ENCODE measurements at places on chromosomes 3 and 15.

DNA sequence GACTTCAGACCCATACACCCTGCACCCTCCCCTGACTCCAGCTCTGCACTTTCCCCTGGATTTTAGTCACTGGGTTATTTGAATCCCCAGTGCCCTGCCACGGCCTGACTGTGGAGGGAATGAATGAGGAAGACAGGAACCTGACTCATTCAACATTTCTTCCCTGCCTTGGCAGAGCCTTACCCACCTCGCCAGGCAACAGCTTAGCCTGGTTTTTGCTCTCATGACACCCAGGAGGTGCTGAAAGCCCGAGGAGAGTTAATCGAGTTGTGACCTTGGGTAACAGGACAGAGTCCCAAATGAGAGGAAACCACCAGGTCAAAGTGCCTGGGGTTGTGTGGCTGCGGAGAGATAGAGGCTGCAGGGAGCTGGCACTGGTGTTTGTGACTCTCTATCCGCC is 128.3 kb downstream of the SMAD6 start:
- peaks cover 18% of the 10 kb centered on the region for H3K4me1 ChIP-seq
- H3K4me3 ChIP-seq: no peak overlapping the region
- no peak for DNase-seq
- H3K27ac ChIP-seq: no peak overlapping the region

- no peak for DNase-seq
- H3K27ac ChIP-seq: no peak overlapping the region
- no peaks in the 10 kb centered on the region for H3K4me1 ChIP-seq
- no peaks in the 10 kb centered on the region for H3K36me3 ChIP-seq
- H3K4me3 ChIP-seq: no peak overlapping the region
Observed at GRCh38 chr3:148937467-148938255, 53.7 kb upstream of the GYG1 start.

GRCh38 chr3:161393803-161394202 is 22.5 kb upstream of the SPTSSB start:
- no peak overlapping the region for H3K27ac ChIP-seq
- peaks cover 22% of the 10 kb centered on the region for H3K36me3 ChIP-seq
- H3K4me1 ChIP-seq: peaks cover 15% of the 10 kb centered on the region

DNA sequence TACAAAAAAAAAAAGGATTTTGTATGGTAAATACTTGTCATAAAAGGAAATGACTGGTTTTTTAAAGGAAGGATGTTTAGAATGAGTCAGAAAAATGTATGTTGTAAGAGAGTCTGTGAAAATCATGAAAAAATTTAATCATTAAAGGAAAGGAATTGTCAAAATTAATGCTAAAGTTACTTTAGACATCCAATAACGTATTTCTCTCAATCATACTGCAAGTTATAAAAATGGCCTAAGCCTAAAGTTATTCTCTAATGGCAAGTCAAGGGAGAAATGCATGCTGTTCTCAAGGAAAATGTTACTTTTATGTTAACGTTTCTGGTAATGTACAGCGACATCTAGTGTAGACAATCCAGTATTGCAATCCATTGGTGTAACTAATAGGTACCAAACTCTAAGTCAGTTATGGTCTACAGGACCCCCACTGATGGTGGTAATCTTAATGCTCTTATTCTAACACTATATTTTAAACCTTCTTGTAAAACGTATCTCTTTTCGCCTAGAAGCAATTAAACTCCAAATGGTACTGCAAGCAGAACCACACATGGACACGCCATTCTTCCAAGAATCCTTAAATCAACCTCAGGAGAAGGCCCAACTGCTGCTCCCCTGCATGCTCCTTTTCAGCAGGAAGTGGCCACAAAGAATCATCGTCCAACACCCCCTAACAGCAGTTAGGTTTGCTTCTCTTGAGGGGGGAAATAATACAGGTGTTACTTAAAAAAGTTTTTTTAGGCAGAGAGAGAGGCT is 35.2 kb downstream of the NCEH1 start:
- peak; percentile 22 for DNase-seq
- H3K27ac ChIP-seq: no peak overlapping the region
- no peaks in the 10 kb centered on the region for H3K27me3 ChIP-seq
- no peak overlapping the region for H3K4me3 ChIP-seq

GRCh38 chr15:78767331-78767951 is 43.8 kb downstream of the ADAMTS7 start:
- peaks cover 7% of the 10 kb centered on the region for H3K36me3 ChIP-seq
- no peaks in the 10 kb centered on the region for H3K27me3 ChIP-seq
- H3K27ac ChIP-seq: no peak overlapping the region
- no peak for DNase-seq
- no peak overlapping the region for H3K4me3 ChIP-seq
- peaks cover 16% of the 10 kb centered on the region for H3K4me1 ChIP-seq

GRCh38 chr3:18369551-18370185 is 55.5 kb downstream of the SATB1 start:
- H3K4me3 ChIP-seq: no peak overlapping the region
- H3K36me3 ChIP-seq: peaks cover 25% of the 10 kb centered on the region
- H3K4me1 ChIP-seq: peaks cover 19% of the 10 kb centered on the region
- no peak for DNase-seq
- peak overlapping the region; percentile 9 for H3K27ac ChIP-seq

- peaks cover 6% of the 10 kb centered on the region for H3K36me3 ChIP-seq
- H3K4me3 ChIP-seq: no peak overlapping the region
- H3K4me1 ChIP-seq: peaks cover 34% of the 10 kb centered on the region
- peaks cover 10% of the 10 kb centered on the region for H3K27me3 ChIP-seq
Observed at GRCh38 chr3:189947948-189948723, 172.6 kb downstream of the P3H2 start.

- no peak overlapping the region for H3K4me3 ChIP-seq
- H3K27me3 ChIP-seq: no peaks in the 10 kb centered on the region
- H3K36me3 ChIP-seq: peaks cover 17% of the 10 kb centered on the region
- H3K27ac ChIP-seq: no peak overlapping the region
- peaks cover 9% of the 10 kb centered on the region for H3K4me1 ChIP-seq
Observed at GRCh38 chr15:62592920-62593319, 427.8 kb upstream of the C2CD4B start.

DNA sequence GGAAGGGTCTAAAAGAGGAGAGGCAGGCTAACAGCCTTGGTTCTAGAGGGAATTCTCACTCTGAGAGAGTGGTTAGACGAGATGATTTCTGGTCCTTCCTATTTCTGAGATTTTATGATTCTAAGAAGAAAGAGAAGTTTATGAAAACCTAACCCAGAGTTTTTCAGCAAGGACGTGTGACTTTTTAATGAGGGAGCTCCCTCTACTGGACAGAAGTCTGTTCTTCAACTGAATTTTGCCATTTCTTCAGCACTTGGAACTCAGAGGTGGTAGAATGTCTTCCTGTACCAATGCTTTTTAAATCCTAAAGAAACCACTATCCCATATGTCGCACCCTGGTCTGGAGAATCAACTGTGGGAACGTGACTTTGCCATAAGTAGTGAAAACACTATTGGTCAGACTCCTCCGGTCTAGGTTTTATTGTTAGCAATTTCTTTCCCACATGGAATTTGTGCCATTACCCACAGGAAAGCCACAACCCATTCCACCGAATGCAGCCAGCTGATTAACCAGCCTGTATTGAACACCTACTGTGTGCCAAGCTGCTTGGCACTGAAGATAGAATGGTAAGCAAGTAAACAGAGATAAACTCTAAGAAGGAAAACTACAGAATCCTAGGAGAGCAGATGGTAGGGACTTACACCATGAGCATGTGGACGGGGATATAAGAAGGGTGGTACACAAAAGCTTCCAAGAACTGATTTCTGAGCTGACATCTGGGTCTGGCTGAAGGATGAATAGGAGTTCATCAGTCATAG is 199.5 kb upstream of the LMCD1 start:
- H3K4me1 ChIP-seq: no peaks in the 10 kb centered on the region
- H3K27me3 ChIP-seq: peaks cover 4% of the 10 kb centered on the region
- DNase-seq: no peak
- H3K36me3 ChIP-seq: no peaks in the 10 kb centered on the region

- no peaks in the 10 kb centered on the region for H3K4me1 ChIP-seq
- H3K36me3 ChIP-seq: no peaks in the 10 kb centered on the region
Observed at GRCh38 chr15:56798639-56799038, 65.3 kb upstream of the ZNF280D start.

DNA sequence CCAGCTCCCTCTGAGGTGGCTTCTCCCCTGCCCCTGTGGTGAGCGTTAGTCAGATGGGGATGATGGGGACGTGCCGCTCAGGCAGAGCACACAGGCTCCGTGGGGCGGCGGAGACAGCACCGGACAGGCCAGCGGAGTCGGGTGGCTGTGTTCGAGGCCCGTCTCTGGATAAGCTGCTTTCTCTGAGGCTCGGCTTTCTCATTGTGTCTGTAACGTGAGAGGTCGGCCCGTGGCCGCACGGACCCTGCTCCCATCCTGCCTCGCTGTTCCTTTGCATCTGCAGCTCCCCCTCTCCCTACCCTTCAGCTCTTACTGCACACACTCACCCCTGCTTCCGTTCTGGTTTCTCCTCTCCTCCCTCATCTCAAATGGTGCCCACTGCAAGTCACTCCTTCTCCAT is 62.5 kb downstream of the FAM43A start:
- H3K27me3 ChIP-seq: peaks cover 9% of the 10 kb centered on the region
- H3K27ac ChIP-seq: peak overlapping the region; percentile 7
- H3K4me3 ChIP-seq: no peak overlapping the region
- peaks cover 62% of the 10 kb centered on the region for H3K4me1 ChIP-seq
- DNase-seq: peak; percentile 28
- no peaks in the 10 kb centered on the region for H3K36me3 ChIP-seq

GRCh38 chr3:180375831-180376230 is 226.1 kb upstream of the TTC14 start:
- H3K27me3 ChIP-seq: peaks cover 3% of the 10 kb centered on the region
- no peaks in the 10 kb centered on the region for H3K36me3 ChIP-seq
- H3K27ac ChIP-seq: no peak overlapping the region
- DNase-seq: no peak

GRCh38 chr3:167406876-167407492 is 26.9 kb upstream of the ZBBX start:
- peak; percentile 38 for DNase-seq
- no peaks in the 10 kb centered on the region for H3K27me3 ChIP-seq
- H3K27ac ChIP-seq: no peak overlapping the region
- H3K36me3 ChIP-seq: no peaks in the 10 kb centered on the region
- H3K4me1 ChIP-seq: no peaks in the 10 kb centered on the region
- no peak overlapping the region for H3K4me3 ChIP-seq

- no peaks in the 10 kb centered on the region for H3K4me1 ChIP-seq
- H3K36me3 ChIP-seq: peaks cover 71% of the 10 kb centered on the region
Observed at GRCh38 chr15:84669726-84670125, 11.7 kb upstream of the NMB start.

DNA sequence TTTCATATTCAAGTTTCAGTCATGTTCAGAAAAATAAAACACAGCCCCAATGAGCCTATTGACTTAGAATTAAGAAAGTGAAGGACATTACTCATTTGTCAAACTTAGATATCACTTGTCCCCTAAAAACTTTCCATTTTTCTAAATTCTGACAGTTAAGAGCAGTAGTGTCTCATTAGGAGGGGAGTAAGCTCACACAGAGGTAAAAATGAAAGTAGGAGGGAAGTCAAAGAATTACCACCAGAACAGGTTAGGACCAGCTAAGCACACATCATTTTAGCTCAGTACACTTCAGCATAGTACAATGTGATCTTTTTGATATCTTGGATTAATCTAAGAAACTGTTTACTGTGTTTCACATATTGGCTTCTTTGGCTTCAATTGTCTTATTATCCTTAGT is 64.3 kb downstream of the OSTN start:
- DNase-seq: no peak

GRCh38 chr3:153028381-153028780 is 133.6 kb upstream of the RAP2B start:
- H3K4me3 ChIP-seq: no peak overlapping the region
- H3K27me3 ChIP-seq: no peaks in the 10 kb centered on the region
- no peaks in the 10 kb centered on the region for H3K36me3 ChIP-seq
- H3K4me1 ChIP-seq: no peaks in the 10 kb centered on the region
- H3K27ac ChIP-seq: no peak overlapping the region
- DNase-seq: no peak

GRCh38 chr3:174255454-174255853 is 603.7 kb upstream of the NAALADL2 start:
- H3K27me3 ChIP-seq: no peaks in the 10 kb centered on the region
- no peak overlapping the region for H3K27ac ChIP-seq
- no peaks in the 10 kb centered on the region for H3K4me1 ChIP-seq
- DNase-seq: no peak
- H3K36me3 ChIP-seq: no peaks in the 10 kb centered on the region

- H3K4me1 ChIP-seq: peaks cover 44% of the 10 kb centered on the region
- DNase-seq: no peak
- peaks cover 78% of the 10 kb centered on the region for H3K36me3 ChIP-seq
- peak overlapping the region; percentile 80 for H3K27ac ChIP-seq
- H3K4me3 ChIP-seq: no peak overlapping the region
Observed at GRCh38 chr3:136186344-136186743, 9.8 kb downstream of the MSL2 start.

- no peaks in the 10 kb centered on the region for H3K27me3 ChIP-seq
- H3K27ac ChIP-seq: no peak overlapping the region
- no peak overlapping the region for H3K4me3 ChIP-seq
- peaks cover 40% of the 10 kb centered on the region for H3K36me3 ChIP-seq
Observed at GRCh38 chr3:141371882-141372281, 3.6 kb downstream of the ZBTB38 start.

GRCh38 chr15:93088200-93088980 is 621 bp downstream of the RGMA start:
- peak overlapping the region; percentile 86 for H3K4me3 ChIP-seq
- no peak overlapping the region for H3K27ac ChIP-seq
- peaks cover 41% of the 10 kb centered on the region for H3K4me1 ChIP-seq
- peak; percentile 56 for DNase-seq
- no peaks in the 10 kb centered on the region for H3K36me3 ChIP-seq
- H3K27me3 ChIP-seq: peaks cover 47% of the 10 kb centered on the region

GRCh38 chr3:129014148-129014547 is 13.0 kb downstream of the EFCC1 start:
- no peak for DNase-seq
- no peak overlapping the region for H3K27ac ChIP-seq

DNA sequence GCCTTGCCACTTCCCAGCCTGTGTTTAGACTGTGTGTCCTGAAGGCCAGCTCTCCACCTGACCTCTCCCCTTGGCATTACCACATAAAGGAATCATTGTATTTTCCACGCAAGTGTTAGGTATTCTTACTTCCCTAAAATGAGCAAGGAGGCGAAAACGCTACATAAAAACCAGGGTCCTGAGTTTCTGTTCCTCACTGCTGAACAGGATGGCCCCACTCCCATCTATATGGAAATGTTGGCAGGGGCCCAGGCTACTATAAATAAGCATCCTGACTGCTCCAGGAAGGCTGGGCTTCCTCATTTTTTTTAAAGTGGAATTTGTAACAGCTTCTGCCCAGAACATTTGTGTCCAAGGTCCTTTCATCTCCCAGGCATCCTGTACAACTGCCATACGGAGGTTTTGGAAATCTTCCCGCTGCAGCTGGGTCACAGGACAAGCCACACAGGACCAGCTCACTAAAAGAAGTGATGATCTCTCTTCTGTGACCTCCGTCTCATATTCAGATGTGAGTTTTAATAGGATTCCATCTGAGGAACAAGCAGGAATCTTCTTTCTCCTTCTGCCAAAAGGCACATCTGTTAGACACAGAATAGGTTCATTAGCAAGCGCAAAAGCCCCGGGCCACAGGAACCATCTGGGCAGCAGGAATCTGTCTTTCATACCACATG is 56.4 kb upstream of the LIMD1 start:
- H3K4me1 ChIP-seq: no peaks in the 10 kb centered on the region
- peaks cover 4% of the 10 kb centered on the region for H3K27me3 ChIP-seq
- H3K27ac ChIP-seq: peak overlapping the region; percentile 9
- peaks cover 28% of the 10 kb centered on the region for H3K36me3 ChIP-seq
